ENCODE measurements at places on chromosomes 6 and 20.

DNA sequence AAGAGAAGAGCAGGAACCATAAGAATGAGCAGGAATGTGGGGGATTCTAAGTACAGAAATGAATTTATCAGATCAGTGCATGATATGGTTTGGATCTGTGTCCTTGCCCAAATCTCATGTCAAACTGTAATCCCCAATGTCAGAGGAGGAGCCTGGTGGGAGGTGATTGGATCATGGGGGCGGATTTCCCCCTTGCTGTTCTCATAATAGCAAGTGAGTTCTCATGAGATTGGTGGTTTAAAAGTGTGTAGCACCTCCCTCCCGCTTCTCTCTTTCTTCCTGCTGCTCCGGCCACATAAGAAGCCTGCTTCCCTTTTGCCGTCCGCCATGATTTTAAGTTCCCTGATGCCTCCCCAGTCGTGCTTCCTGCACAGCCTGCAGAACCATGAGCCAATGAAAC lies 49.2 kb downstream of the KHDC1L start:
- no peak for DNase-seq

DNA sequence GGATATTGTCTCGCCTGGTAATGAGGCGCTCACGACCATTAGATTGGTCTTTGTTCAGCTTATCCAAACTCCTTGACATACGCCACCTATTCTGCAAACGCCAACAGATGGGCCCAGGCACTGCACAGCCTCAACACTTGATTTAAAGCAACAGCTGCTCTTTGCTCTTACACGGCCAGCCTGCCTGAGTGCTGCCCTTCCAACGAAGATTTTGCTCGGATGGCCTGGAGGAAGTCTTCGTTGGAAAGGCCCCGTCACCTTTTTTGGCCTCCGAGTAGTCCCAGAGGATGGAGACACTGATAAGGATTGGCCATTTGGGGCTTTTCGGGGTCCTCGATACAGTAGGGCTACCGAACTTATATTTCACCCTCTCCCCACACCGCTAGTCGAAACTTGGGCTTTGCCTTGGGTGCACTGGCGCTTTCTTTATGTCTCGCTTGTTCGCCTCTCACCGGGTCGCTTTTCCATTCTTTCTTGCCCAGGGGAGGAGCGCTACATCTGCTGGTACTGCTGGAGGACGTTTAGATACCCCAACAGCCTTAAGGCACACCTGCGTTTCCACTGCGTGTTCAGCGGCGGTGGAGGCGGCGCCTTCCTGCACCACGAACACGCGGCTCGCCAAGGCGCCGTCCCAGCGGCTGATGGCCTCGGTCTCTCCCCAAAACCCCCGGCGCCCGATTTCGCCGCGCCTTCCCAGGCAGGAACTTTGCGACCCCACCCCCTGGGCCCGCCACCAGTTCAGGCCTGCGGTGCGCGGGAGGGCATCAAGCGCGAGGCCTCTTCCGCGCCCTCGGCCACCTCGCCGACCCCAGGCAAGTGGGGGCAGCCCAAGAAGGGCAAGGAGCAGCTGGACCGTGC lies 6.1 kb downstream of the PRDM13 start:
- no peak for DNase-seq

DNA sequence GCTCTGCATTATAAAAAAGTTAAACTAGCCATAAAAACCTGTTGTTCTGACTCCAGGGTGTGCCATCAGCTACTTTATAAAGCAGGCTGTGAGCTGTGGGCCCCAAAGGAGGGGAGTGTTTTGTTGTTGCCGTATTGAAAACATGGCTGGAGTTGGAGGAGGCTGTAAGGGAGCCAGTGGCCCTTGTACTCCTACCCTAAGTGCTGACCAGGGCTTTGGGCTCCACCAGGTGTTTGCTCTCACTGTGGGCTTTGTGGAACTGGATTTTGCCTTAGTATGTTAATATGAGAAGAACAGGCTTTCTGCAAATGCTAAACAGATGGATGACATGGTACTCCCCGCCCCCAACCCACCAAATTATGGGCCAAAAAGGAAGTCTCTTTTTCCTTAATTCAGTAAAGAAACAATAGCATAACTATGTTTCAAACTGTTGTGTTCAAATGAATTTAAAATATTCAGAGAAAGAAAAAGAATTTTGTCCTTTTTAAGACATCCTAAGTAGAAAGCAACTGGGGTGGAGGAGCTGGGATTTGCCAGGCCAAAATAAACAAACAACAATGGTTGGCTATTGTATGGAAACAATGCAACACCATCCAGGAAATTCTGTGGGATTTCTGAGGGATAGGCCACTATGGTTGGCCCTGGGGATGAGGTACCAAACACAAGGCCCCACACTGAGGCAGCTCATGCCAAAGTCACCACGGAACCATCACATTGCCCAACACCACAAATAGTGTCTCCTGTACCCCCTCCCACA lies 63.3 kb downstream of the PLCG1 start:
- DNase-seq, result no peak

- no peak for DNase-seq
Measured at GRCh38 chr20:10826111-10826510, 152.3 kb upstream of the JAG1 start.

GRCh38 chr20:61320691-61321425 lies 68.8 kb downstream of the CDH4 start:
- no peak for DNase-seq

- DNase-seq, result no peak
Measured at GRCh38 chr20:34112600-34113101, 608 bp upstream of the EIF2S2 start.

DNA sequence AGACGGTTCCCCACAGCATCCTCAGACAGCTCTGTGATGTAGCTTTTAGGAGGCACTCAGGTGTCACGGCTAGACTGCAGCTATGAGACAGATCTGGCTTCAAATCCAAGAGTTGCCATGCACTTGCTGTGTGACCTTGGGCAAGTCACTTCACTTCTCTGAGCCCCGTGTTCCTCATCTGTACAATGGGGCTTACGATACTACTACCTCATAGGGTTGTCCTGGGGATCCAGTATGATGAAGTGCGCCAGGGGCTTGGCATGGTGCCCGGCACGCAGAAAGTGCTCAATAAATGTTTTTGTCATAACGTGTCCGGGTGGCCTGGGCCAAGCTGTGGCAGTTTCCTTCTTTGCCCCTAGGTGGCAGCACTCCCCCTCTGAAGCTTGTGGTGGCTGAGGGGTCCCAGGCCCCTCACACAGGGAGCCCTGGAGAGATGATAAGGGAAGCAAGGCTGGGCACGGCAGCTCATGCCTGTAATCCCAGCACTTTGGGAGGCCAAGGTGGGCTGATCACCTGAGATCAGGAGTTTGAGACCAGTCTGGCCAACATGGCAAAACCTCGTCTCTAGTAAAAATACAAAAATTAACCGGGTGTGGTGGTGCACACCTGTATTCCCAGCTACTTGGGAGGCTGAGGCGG lies 19.1 kb upstream of the CHMP4B start:
- DNase-seq, result peak; percentile 21

DNA sequence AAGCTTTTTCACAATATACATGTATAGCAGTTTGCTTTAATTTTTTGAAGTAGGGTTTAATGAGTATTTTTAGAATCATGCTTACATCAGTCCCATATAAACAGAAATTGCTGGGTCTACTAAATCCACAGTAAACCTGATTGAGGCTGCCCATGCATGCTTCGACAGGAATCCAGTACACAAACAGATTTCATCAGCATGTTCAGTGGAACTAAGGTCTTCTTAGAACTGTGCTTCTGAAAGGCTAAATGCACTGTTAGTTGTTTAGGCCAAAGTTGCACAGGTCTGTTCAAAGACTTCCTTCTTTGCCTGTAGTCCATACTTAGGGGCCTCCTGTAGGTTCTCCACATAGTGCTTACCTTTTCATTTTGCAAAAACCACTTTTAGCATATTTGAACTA lies 42.5 kb upstream of the THBS2 start:
- no peak for DNase-seq

GRCh38 chr20:16036331-16036730 lies 536.9 kb downstream of the KIF16B start:
- no peak for DNase-seq

DNA sequence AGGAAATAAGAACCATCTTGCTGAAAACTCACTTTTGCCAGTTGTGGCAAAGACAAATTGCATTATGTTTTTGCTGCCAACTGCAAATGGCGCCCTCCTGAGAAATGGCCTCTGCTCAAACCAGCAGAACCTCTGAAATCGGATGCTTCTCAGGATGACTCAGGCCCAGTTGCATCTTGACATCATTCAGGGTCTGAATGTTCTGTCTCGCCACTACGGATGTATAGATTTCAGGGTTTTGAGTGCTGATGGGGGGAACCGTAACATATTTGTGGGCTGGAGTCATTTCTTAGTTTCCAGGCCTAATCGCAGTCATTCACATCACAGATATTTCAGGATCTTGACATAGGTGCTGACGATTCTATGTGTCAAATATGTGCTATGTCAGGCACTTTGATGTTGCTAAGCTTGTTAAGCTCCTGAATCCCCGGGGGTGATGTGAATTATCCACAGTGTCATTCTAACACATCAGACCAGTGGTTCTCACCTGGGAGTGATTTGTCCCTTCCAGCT lies 207.1 kb downstream of the NFATC2 start:
- no peak for DNase-seq

Data from stimulated activated CD4-positive, alpha-beta T cell treated with anti-CD3 and anti-CD28 coated beads, TNF-alpha, amount 100 ng/mL, for 4 hours (primary cell).